Lung (tissue), 17 donors: ENCODE measurements at places on chromosomes 4 and X.

DNA sequence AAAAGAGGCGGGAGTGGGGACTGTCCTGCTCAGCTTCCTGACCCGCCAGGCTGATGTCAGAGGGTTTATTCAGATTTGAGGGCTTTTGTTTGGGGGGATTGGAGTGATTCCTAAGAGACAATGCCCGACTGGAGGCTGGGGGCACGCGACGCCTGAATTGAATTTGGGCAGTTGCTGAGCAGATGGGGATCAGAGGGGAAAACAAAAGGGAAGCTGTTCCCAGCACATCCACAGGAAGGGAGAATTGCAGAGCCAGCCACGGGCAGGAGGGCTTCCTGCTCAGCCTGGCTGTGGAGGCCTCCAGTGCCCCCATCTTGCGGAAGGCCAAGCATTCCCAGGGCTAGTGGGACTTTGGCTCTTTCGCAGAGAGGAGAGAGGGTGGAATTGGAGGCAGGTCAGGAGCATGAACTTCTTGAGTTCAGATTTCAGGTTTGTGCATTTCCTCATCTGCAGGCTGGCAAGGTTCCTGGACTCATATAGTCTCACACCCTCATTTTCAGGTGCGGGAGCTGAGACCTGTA, 162.8 kb downstream of the NHS start:
- DNase-seq, result no peak

DNA sequence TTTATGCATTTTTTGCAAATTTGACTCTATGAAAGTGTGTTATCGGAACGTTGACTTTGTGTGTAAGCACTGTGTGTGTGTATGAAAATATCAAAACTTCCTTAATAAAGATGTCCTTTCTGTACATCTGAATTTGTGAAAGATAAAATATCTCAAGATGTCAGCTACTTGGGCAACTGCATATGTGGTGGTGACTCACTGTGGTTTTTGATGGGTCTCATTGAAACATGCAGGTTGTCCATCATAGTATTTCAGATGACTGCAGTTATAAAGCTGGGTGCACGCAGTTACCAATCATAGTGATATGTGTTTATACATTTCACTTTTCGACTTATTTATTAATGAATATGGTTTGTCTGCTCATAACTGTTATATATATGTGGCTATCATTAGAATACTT, 19.7 kb upstream of the BBS12 start:
- DNase-seq, result no peak

GRCh38 chr4:107866726-107867125, 42.0 kb downstream of the SGMS2 start:
- no peak for DNase-seq

DNA sequence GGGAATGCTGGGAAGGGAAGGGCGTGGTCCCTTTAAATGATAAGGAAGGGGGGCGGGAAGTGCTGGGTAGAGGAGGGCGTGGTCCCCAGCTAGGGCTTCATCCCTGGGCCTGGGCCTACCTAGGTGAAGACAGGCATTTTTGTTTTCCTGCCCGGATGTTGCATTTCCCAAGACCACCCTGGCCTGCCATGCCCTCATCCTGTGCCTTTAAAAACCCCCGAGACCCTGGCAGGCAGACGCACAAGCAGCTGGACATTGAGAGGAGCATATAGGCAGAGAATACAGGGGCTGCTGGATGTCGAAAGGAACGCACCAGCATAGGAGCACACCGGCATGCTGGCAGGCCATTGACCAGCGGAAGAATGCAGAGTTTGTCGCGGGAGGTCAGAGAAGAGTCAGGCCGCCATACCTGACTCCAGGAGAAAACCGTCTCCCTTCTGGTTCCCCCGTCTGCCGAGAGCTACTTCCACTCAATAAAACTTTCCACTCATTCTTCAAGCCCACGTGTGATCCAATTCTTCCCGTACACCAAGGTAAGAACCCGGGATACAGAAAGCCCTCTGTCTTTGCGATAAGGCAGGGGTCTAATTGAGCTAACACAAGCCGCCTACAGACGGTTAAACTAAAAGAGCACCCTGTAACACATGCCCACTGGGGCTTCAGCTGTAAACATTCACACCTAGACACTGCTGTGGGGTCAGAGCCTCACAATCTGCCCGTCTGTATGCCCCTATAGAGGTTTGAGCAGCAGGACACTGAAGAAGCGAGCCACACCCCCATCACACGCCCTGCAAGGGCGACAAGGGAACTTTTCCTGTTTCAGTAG, 2.9 kb upstream of the AGA start:
- no peak for DNase-seq

- DNase-seq, result no peak
Observed at GRCh38 chr4:67035986-67036385, 509.3 kb downstream of the CENPC start.

- no peak for DNase-seq
Observed at GRCh38 chr4:89070041-89070440, 13.1 kb upstream of the FAM13A start.

GRCh38 chr4:113823291-113823659, 61.7 kb upstream of the CAMK2D start:
- no peak for DNase-seq
